NCI-H2171 (cell line): ENCODE measurements at places on chromosomes 12 and 14.

DNA sequence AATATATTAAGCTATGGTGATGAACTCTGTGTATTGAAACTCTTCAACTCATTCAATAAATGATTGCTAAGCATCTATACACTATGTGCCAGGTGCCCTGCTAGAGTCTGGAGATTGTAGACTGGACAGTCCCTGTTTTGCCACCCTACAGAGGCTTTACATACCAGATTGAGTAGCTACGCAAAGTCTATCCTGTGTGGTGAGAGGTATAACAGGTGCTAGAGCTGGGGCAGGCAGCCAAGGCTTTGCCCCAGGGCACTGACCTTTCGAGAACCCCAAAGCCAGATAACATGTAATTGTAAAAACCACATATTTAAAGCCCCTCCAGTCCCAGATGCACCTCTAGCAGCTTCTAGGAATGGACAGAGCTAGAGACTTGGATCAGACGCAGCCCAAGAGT is 52.8 kb downstream of the PPM1H start:
- no peak for DNase-seq

- no peak for DNase-seq
Measured at GRCh38 chr12:112933129-112933505, 5.2 kb upstream of the OAS3 start.

GRCh38 chr14:44180975-44181374 is 326.1 kb downstream of the FSCB start:
- no peak for DNase-seq

GRCh38 chr12:115998794-115999478 is 278.6 kb downstream of the MED13L start:
- DNase-seq: no peak

- no peak for DNase-seq
Measured at GRCh38 chr12:76413121-76413520, 64.9 kb upstream of the BBS10 start.

DNA sequence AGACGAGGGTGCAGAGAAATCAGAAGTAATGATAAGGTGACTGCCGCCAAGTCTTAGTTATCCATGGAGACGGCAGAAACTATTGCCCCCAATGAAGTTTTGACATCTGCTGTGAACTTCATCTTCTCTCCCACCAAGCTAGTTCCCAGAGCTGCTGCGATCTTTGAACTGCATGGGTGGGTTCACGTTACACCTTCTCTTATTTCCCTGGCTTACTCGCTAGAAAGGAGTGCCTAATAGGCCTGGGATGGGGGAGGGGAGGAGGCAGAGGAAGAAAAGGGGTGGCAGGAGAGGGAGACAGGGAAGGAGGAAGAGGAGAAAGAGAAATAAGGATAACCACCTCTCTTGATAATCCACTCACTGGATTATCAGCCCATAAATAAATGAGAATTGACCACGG is 157.1 kb downstream of the NTF3 start:
- peak; percentile 38 for DNase-seq

GRCh38 chr12:81221681-81222080 is 143.8 kb downstream of the ACSS3 start:
- DNase-seq: no peak

DNA sequence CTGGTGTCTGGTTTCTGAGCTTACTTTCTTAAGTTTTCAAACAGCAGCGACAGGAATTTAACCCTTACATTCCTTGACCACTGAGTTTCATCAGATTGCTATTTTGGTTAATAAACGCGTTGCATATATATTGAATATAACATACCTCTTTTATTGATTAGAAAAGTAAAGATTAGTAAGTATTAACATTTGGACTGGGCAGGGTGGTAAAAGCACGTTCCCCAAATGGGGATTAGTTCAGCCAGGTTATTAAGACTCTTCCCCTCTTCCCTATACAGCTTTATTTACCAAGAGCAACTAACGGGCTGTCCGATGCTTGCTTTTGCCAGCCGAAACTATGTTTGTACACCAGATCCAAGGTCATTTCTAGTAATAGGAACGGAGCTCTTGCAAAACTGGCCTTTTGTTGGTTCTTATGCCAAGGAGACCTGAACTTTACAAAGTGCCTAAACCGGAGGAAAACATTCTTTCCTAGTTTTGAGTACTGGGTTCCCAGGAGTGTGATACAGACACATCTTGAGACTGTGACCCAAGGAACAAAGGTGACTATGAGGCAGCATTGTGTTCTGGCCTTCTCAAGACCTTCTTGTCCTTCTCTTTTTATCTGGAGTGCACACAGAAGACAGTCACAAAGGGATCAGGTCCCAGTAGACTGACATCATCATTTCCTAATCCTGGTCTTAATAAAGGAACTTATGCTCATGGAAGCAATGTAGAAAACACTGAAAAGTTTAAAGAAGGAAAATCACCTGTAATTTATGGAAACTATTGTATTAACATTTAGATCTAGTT is 2.6 kb downstream of the GLRX5 start:
- DNase-seq: no peak

DNA sequence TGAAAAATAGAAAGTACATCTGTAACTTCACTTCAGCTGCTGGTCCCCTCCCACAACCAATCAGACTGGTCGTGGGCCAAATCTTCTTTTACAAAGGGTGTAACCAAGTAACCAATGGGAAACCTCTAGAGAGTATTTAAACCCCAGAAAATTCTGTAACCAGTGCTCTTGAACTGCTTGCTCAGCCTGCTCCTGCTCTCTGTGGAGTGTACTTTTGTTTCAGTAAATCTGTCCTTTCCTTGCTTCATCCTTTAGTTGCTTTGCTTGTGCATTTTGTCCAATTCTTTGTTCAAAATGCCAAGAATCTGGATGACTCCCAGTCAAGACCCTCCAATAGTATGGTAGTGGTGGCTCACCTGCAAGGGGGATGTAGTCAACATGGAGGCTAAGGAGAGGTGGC is 489.1 kb downstream of the FUT8 start:
- DNase-seq: no peak

GRCh38 chr14:71709076-71709475 is 223.2 kb upstream of the RGS6 start:
- DNase-seq: no peak

DNA sequence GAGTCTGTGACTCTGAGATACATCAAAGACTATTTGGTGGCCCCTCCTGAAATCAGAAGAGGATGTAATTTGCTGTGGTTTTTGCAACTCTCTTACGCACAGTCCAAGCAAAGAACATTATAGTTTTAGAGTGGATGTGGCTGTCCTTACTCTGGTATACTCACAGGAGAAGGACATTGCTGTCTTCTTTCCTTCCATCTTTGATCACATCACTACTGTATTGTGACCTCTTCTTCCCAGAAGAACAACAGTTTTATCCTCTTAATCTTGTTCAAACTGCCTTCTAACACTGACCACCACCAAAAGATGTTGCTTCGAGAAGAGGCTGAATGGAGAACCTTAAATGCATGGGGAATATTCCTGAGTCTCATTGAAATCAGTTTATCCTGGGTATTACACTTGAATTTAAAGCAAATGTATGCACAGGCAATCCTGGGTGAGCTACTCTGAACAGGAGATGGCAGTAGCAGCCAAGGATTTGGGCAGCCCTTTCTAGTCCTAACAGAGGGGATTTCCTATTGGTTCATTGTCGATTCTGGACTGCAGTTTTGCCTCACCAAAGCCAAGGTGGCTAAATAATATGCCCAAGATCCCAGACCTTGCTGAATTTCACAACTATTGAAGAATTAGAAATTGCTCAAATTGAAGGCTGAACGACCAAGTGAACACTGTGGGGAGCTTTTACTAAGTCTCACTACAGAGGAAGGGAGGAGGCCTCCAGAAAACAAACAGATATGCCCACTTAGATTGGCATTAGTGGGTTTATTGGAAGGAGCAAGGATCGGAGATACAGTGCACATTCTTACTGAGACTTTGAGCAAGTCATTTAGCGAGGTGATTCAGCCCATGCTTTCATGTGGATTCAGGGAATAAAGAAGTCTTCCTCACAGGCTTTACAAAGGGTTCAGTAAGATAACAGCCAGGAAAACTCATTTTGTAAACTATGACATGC is 282.8 kb downstream of the PAWR start:
- peak; percentile 14 for DNase-seq

DNA sequence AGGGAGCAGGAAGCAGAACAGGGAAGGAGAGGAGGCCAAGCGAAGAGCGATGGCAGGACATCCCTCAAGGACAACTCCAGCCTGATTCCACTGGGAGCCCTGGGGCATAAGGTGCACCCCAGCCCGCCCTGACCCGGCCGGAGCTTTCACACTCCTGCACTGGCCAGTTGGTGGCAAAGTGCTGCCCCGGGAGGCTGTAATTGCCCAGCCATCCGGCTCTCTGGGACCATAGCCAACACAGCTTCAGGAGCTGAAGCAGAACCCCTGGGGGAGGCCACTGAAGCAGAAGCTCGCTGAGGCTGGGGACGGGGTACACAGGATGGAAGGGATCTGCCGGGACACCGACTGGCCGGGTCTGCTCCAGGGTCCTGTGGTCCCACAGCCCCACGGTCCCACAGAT is 41.9 kb upstream of the BEGAIN start:
- no peak for DNase-seq

- DNase-seq: peak; percentile 66
Measured at GRCh38 chr12:113980537-113981337, 14.6 kb upstream of the RBM19 start.

- no peak for DNase-seq
Measured at GRCh38 chr12:48678551-48679185, 3.4 kb downstream of the KANSL2 start.

DNA sequence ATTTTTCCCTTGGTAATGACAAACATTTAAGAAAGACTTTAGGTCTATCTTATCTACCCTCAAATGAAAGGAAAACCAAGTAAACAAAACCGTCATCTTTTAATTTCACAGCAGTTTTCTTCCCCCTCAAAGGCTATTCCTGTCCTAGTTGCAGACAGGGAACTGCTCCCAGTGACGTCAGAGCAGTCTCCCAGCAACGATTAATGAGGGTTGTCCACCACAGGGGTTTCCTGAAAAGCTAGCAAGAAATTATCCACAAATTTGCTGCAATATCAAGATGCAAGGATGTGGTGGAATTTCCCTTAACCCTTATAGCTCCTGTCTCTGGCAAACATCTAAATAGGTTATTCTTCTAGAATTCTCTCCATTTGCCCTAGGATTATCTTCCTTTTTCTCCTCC is 89.1 kb upstream of the STAC3 start:
- DNase-seq: no peak

GRCh38 chr12:65533177-65533883 is 254.8 kb downstream of the MSRB3 start:
- DNase-seq: no peak

- DNase-seq: no peak
Measured at GRCh38 chr12:57739387-57739786, 845 bp upstream of the AGAP2 start.

- no peak for DNase-seq
Measured at GRCh38 chr14:101599234-101599885, 38.1 kb downstream of the DIO3 start.

GRCh38 chr12:90940872-90941499 is 14.0 kb downstream of the CCER1 start:
- peak; percentile 49 for DNase-seq

- DNase-seq: peak; percentile 57
Measured at GRCh38 chr12:59084511-59085375, 164.4 kb upstream of the LRIG3 start.

GRCh38 chr14:76810953-76811400 is 1.7 kb downstream of the ANGEL1 start:
- DNase-seq: no peak

DNA sequence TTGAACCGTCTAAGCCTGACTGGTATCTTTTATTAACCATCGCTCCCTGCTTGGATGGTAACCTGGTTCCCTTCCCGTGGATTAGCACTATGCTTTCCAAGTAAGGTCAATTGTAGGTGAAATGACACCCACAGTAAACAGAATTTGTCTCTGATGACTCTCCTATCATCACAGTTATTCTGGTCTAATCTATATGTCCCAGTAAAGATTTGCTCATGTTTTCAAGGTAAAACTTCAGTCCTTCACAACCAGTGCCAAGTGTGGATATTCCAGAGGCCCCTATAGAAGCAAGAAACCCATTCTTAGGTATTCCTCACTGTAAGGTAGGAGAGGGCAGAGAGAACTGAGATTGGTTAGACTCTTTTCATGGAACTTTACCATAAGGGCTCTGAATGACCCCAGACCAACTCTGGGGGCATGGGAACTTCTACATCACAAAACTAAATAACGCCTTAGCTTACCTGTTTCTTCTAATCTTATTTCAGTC is 9.9 kb upstream of the HAUS4 start:
- no peak for DNase-seq

- no peak for DNase-seq
Measured at GRCh38 chr12:131051155-131051473, 97.4 kb downstream of the ADGRD1 start.
